ENCODE measurements at places on chromosomes 6 and 20.
A peak's percentile ranks its signal among the peaks of the same experiment; 100 is the strongest.

- DNase-seq: no peak
These were observed 2.3 kb downstream of the NKAIN2 start for GRCh38 chr6:123805921-123806320.

GRCh38 chr6:125222531-125223455, 69.2 kb downstream of the TPD52L1 start:
- no peak for DNase-seq

DNA sequence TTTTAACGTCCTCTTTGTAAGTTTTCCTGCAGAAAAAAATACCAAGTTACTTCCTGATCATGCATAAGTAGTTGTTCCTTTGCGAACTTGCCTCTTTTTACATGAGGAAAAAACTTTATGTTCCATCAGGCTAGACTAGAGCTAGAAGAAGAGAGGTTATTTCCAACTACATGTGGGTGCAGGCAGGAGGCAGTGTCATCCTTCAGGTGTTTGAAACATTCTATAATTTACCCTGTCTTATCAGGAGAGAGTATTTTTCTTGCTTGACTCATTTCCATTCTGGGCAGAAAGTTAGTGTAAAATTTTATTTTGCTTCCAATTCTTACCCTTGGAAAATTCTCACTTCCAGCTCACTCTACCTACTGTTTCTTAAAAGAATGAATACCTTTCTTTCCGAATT, 28.5 kb upstream of the EPHA7 start:
- DNase-seq: no peak

- no peak for DNase-seq
These were observed 86.4 kb downstream of the FKBP5 start for GRCh38 chr6:35602133-35602946.

- peak; percentile 83 for DNase-seq
These were observed 16.1 kb upstream of the SERPINB1 start for GRCh38 chr6:2857580-2858337.

DNA sequence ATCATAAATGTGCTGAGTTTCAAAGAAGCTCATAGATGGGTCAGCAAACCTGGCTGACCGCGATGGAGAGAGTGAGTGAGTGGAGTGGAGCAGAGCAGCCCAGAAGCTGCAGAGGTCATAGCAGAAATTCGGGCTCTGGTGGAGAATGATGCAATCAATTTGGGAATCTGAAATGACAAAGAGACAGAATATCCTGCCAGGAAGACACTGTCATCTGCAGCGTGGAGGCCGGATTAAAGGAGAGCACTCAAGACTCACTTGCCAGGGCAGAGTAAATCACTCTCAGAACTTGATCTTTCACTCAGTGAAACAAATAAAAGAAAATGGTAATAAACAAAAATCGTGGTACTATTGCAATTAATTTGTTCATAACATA, 109.6 kb upstream of the RREB1 start:
- DNase-seq: no peak

DNA sequence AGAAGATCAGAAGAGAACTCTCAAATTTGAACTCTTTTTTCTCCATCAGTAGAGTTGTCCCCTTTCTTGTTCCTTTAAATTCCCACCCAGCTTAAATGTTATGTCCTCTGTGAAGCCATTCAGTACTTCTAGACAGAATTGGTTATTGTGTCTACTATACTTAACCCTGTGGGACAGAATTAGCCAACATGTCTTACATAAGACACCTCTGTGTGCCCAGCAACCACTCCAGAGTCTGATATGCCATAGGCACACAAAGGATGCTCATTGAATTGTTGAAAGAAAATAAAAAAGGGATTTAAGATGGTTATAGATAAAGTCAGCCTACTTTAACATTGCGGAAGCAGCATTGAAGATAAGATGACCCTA, 77.0 kb upstream of the LTV1 start:
- DNase-seq: no peak

GRCh38 chr20:63370618-63371187, 9.6 kb upstream of the CHRNA4 start:
- DNase-seq: no peak

DNA sequence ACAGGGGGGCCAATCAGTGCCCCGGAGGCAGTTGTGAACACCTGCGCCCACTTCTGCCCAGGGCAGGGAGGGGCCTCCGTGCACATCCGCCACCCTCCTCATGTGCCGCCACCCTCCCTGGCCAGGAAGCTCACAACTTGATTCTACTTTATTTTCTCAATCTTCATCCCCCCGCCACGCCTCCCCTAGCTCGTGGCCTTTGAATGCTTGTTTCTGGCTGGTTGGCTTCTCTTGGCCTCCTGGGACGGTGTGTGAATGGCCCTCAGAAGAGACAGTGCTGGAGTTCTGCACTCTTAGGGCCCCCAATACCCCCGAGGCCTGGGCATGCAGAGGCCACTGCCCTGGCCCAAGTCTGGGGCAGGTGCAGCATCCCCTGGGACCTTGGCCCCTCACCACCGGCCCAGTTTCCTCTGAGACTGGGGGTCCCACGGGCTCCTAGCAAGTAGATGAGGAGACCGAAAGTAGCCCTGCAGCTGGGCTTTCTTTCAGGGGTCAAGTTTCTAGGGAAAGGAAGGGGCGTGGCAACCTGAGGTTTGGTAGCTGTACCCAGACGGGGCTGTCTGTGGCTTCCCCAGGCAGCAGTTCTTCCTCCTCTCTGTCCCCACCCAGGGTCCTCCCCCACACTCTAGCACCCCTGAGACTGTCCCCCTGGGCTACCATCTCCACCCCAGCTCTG, 1.3 kb downstream of the RGS19 start:
- no peak for DNase-seq

GRCh38 chr6:38192487-38192886, 373.0 kb downstream of the ZFAND3 start:
- DNase-seq: no peak

- DNase-seq: no peak
These were observed 177.0 kb downstream of the EYA4 start for GRCh38 chr6:133418108-133418507.

DNA sequence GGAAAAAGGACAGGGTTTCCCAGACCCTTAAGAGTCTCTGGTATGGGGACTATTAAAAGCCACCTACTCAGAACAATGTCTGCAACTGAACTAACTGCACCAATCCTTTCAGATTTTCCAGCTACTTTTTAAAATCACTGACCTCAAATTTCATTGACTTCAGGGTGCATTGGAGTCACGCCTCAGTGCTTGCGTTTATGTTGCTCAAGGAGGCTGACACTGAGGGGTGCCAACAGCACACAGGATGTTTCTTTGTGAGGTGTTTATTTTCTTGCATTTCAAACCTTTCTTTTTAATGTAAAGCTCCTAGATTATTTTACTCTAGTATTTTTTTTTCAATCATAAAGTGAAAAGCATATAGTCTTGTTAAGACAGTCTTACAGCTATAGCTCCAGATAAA, 402.0 kb upstream of the SLC35B3 start:
- no peak for DNase-seq

GRCh38 chr6:23218751-23219150, 649.4 kb downstream of the HDGFL1 start:
- DNase-seq: no peak

- DNase-seq: no peak
These were observed 47.6 kb downstream of the CDH4 start for GRCh38 chr20:61299618-61300017.

GRCh38 chr20:21702553-21703470, 2.7 kb upstream of the PAX1 start:
- peak; percentile 54 for DNase-seq

- no peak for DNase-seq
These were observed 143.3 kb downstream of the UST start for GRCh38 chr6:148890096-148890495.

GRCh38 chr6:56399672-56400263, 152.4 kb upstream of the COL21A1 start:
- DNase-seq: no peak

- DNase-seq: no peak
These were observed 57.4 kb upstream of the TFAP2D start for GRCh38 chr6:50655848-50656453.

- no peak for DNase-seq
These were observed 112.9 kb upstream of the BTN3A2 start for GRCh38 chr6:26252077-26252472.

DNA sequence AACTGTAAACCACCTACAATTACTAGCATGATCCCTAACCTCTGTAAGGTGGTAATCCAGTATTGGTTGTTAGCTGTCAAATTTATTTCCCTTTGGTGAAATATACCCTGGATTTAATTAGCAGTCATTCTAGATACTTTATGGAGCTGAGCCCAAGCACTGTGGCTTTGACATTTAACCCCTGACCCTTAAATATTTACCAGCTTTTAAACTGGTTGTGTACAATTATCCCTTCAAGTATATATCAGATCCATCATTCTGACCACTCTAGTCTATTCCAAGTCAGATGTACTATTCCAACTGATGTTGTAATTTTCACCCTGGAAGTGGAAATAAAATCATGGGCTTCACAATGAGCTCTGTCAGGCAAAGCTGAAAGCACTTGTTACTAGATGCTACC, 229.6 kb downstream of the FOXC1 start:
- no peak for DNase-seq

DNA sequence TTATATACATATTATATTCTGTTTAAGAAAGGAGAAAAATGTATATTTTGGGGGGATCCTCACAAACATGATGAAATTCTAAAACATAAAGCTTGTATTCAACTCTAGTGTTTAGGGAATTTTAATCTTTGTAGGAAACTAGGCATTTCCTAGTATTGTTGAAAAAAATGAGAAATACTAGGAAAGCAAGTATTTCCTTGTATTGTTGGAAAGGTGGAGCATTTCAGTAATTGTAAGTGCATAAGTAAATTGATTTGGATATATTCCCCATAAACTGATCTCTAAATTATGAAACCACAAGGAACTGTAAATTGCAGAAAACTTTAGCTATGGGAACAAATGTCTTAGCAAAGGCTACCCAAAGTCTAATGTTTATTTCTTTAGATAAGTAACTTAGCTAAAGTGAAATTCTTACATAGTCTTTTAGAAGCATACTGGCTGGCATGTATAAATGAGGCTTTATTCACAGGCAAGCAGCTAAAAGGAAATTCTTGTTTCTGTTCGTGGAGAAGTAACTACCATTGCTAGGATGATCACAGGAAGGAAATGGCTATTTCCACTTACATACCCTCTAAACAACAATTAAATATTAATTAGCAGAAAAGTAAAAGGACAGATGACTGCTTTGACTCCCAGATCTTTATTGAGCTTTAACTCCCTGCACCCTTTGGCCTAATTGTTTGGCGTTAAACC, 19.9 kb upstream of the NRN1 start:
- DNase-seq: no peak

- DNase-seq: no peak
These were observed 15.9 kb downstream of the RIMS1 start for GRCh38 chr6:71902261-71902660.

DNA sequence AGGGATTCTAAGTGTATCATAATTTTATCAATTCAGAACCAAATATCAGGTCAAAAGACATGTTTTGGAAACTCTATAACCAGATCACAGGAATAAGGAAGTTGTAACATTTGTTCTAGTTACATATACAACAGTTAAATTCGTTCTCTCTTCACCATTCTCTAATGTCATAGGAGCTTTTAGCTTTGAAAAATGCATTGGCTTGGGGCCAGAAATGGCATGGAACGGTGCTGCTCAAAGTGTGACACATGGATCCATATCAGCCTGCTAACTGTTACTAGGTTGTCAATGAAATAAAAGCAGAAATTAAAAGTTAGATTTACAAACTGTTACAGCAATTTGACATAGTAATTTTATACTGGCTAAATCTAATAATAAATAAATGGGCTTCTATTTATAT, 120.3 kb downstream of the LCA5 start:
- no peak for DNase-seq

- DNase-seq: no peak
These were observed 41.5 kb upstream of the FNDC1 start for GRCh38 chr6:159127701-159128100.

DNA sequence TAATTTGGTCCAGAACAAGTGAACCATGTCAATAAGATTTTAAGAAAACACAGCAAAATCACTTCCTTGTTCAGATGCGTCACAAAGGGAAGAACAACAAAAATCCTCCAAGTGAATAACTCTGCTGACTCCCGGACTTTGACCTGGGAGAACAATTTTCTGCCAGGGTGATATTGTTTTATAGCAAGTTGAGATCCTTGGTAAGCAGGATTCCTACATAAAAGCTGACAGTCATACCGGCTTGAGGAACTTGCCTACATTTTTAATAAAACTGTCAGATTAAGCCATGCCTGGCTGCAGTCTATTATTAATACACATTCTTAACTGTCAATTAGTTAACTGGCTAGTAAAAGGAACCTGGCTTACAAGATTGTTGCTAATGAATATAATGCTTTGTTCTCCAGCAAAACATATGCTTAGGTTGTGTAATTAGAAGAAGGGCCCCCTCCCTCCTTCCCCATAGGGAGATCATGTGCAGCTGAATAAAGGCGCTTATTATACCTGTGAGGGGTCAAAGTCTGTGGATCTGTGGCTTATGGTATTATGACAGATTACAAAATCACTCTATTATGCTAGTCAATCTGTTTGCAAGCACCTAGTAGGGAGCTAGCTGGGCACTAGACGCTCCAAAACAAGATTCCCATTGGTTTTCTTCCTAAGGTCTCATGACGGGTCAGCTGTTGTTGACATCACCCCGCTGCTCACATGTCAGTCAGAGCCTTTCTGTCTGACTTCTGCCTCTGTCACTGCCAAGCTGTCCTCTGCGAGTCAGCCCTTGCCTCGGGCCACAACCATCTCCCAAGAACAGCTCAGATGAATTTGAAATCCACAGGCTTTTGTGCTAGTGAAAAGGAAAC, 44.6 kb upstream of the SEC63 start:
- no peak for DNase-seq

DNA sequence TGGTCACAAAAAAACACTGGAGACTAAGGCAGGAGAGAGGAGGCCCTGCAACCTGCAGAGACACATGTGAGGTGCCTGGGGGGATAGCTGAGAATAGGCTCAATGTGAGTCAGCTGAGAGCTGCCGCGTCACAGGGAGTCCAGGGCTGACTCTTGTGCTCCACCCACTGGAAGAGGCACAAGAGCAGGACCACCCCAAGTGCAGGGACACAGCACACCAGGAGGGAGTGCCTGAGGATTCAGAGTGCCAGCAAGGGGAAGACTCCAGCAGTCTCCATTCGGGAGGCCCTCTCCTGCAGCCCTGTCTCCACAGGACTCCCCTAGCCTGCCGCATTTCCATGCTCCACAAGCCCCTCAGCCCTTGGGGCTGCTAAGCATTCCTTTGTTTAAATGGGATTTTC, 105.5 kb downstream of the HUS1B start:
- peak; percentile 47 for DNase-seq

DNA sequence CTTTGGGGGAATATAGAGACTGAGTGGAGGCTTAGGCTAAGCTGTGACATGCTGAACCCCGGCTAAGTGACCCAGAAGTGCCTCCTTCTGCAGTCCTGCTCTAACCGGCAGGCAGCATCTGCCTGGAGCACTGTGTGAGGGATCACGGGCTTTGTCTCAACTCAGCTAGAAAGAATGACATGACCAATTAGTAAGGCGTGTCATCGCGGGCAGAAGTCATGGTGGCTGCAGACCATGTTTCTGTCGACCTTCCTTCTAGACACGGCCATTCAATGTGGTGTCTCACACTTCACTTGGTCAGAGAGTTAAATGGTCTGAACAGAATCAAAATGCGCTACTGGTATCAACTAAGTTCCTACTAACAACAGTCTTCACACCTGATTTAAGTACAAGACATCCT, 35.0 kb downstream of the HUS1B start:
- DNase-seq: no peak

GRCh38 chr20:25047766-25048165, 10.2 kb downstream of the ACSS1 start:
- no peak for DNase-seq

- no peak for DNase-seq
These were observed 58.2 kb upstream of the NKX2-2 start for GRCh38 chr20:21571841-21572690.
